ENCODE measurements at places on chromosomes 6 and 20.

DNA sequence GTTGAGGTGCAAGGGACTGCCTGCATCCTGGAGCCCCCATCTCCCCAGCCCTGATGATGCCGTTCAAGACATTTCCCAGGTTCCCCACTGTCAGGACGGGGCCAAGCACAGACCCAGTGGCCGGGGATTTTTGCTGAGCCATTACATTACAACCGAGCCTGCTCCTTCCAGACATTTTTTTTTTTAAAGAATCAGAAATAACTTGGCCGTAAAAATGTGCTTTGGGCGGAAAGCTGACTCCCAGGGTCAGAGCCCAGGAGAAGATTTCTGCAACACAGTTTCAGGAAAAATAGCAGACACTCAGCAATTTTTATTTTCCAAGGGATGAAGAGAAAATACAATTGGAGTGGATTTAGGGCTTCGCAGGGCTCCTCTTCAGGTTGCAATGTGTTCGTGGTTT, 87.9 kb downstream of the LRFN2 start:
- no peak for DNase-seq

- DNase-seq: no peak
Measured at GRCh38 chr6:143607974-143608373, 69.8 kb upstream of the PHACTR2 start.

DNA sequence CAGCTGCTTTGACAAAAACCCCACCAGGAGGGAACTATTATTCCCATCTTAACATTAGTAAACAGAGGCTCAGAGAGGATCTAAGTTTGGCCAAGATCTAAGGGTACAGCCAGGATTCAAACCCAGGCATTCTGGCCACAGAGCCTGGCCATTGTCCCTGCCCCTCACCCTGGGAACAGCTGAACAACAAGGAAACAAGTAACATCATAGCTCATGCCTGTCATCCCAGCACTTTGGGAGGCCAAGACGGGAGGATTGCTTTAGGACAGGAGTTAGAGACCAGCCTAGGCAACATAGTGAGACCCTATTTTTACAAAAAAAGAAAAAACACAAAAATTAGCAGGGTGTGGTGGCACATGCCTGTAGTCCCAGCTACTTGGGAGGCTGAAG, 27.5 kb downstream of the TOX2 start:
- DNase-seq: no peak

DNA sequence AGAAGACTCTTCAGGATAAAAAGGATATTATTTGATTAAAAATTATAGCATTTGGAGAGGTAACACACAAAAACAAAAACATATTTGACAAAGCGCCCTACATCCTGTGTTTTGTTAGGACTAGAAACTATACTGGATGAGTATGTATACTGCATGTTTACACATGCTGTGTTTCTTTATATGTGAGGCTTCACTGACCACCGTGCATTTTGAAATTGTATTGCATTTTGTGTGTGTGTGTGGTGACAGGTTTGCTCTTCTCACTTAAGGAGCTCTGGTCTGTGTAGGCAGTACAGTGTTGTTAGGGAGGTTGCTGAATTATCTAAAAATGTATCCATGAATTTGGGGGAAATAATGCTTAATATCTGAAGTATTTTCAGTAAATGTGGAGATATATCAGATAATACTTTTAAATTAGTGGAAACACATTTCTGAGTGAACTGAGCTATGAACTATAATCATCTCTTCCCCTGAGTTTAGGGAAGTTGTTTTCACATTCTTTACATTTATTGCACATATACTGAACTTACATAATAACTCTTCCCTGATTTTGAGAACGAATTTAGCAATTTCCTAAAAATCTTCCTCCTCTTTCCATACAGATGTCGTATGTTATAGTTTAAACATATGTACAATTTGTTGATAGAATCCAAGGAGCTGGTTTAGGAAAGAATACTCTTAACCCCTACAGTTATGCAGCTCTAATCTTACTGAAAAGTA, 43.3 kb downstream of the TMEM170B start:
- no peak for DNase-seq

- no peak for DNase-seq
Measured at GRCh38 chr6:130882370-130882769, 55.2 kb downstream of the SMLR1 start.

GRCh38 chr6:106560996-106561685, 68.2 kb downstream of the RTN4IP1 start:
- no peak for DNase-seq

GRCh38 chr6:88670369-88670768, 293.0 kb downstream of the RNGTT start:
- no peak for DNase-seq

GRCh38 chr20:48278961-48279481, 493.7 kb upstream of the SULF2 start:
- no peak for DNase-seq

DNA sequence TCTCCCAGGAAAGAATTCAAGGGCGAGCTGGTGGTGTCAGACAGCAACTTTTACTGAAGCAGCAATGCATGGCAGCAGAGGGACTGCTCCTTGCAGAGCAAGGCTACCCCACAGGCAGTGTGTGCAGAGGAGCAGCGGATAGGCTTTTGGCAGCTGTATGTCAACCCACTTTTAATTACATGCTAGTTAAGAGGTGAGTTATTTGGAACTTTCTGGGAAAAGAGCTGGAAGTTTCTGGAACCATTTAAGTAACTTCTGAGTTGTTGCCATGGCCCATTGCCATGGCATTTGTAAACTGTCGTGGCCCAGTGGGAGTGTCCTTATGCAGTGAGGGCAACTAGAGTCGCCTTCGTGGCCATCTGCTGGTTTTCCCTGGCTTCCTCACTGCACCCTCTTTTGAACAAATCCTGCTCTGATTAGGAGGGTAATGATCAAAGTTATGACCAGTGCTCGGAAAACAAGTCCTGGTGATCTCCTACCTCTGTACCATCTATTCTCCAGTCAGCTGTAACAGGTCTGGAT, 34.0 kb downstream of the BPIFB4 start:
- no peak for DNase-seq

DNA sequence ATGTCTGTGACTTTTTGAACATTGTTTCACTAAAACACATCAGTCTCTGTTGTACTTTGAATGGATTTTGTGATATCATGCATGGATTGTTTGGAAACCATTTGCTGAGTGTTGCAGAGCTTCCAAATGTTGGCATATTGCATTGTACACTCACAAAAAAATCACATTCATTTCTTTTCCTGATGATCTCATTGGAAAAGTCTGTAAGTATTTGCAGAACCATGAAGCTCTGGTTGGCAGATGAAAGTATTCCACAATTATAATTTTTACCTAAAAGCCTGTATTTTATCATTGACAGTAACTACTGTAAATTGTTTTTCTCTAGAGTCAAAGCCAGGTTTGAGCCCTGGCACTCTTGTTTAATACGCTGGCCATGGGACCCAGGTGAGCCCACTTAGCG, 42.1 kb downstream of the VAPB start:
- DNase-seq: no peak

DNA sequence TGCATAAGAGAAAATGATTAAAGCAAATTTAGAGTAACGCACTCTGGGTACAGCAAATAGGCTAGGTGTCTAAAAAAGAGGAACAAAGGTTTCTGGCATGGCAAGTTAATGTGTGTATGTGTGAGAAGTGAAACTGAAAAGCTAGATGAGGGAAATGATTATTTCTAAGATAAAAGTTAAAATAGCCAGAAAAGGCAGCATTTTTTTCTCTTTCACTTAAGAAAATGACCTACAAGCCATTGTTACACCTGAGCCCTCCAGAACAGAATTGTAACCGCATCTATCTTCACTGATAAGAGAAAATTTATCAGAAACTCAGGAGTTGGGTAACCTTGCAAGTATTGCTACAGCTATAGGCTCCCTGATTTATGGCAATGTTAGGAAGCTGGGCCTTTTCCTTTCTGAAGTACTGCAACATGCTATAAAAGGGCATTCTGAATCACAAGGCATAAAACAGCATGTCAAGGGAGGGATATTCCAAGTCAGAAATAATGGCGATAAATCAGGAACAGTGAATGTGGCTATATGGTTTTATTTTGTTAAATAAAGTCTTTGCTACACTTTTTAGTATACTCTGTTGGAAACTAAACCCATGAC, 395.3 kb downstream of the TBC1D32 start:
- DNase-seq: no peak

DNA sequence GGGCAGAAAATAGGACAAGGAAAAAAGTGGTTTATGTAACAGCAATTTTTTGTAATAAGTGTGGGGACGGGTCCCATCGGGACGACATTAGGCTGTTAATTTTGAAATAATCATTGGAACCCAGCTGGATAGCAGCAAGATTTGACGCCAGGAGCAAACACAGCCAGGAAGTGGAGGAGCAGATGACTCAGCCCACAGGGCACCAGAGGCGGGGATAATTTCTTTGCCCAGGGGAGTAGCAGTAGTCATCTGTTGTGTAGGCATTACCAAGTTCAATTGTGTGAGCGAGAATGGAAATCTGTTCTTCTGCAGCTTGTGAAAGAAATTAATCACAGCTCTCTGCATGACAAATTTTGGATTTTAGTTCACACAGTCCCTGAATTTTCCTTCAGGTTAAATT, 22.6 kb upstream of the RIN2 start:
- no peak for DNase-seq

DNA sequence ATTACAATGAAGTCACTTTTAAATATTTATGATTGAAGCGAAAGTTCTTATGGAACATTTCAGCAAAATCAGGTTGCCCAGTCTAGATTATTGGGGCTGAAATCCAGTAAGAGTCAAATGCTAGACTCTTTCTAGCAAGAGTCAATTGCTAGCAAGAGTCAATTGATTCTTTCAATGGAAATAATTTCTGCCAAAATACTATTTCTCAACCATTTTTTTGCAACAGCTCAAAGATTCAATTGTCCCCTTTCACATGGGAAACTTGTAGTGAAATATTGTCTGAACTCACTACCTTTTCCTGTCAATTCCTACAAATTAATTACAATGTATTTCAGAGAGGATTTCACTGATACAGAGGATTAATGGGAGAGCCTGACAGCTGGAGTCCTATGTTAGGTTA, 78.3 kb downstream of the MAP7 start:
- no peak for DNase-seq

DNA sequence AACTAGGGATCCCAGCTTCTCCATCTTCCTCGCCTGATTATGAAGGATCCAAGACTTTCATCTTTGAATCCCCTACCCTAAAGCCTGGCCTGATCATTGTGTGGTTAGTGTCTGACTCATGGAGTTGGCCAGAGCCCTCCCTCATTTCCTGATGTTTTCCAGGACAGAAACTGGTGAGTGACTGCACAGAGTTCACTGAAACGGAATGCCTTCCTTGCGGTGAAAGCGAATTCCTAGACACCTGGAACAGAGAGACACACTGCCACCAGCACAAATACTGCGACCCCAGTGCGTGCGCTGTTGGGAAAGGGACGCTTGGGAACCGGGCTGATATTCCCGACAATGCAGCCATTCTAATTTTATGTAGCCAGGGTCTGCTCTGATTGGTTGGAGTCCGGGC, 4.0 kb downstream of the CD40 start:
- DNase-seq: no peak

DNA sequence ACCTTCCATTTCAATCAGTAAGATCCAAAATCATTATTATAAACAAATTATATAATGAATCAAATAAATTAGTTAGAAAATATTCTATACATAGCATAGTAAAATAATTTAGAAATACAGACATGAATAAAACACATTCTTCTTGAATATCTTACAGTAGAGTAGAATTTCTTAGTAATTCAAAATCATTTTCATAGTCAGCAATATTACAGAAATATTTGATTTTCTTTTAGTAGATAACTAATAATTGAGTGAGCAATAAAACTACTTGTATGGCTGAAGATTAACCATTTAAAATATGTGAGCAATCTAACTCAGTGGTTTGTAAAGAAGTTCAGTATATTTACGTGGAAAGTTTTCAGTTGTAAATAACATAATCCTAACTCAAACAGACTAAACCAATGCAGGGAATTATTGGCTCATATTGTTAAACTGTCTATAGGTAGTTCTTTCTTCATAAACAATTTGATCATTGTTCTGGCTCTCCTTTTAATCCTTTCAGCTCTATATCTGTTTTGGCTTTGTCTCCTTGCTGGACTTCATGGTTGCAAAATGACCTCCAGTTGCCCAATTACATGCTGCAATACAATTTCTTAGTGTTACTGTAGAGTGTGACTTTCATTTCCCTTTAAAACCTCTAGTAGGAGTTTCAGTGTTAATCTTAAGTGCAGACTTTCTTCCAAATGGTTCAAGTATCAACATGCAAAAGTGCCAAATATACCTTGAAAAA, 307.5 kb downstream of the EYS start:
- DNase-seq: no peak

DNA sequence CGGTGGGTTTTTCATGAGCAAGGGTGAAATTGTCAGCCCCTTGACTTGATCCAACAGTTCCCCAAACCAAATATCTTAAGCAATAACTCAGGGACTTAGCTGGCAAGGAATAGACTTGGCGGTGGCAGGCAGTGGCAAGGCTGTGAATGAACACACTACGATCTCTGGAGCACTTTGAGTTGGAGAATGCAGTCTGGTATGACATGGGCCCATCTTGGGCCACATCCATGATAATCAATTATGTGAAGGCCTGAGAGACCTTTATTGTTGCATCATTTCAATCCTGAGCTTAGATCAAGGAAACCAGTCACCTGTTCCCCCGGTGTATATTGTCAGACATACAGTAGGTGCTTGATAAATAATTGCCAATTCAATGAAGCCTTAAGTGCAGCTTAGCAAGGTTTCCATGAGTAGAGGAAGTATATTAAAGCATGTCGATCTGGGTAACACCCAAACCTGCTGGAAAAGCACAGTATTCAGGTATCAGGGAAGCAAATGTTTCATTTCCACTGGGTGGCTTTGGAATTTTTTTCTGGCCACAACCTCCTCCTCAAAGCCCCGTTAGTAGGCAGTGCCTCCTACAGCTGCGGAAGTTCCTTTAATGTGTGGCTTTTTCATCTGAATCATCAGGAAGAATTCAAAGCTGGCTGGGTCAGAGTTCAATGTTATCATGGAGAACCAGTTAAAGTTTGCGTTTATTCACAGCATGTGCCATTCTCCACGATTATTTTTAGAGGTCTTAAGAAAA, 10.2 kb downstream of the CASS4 start:
- no peak for DNase-seq

- no peak for DNase-seq
Measured at GRCh38 chr6:88650029-88650619, 313.3 kb downstream of the RNGTT start.

GRCh38 chr6:159163901-159164370, 5.3 kb upstream of the FNDC1 start:
- no peak for DNase-seq

DNA sequence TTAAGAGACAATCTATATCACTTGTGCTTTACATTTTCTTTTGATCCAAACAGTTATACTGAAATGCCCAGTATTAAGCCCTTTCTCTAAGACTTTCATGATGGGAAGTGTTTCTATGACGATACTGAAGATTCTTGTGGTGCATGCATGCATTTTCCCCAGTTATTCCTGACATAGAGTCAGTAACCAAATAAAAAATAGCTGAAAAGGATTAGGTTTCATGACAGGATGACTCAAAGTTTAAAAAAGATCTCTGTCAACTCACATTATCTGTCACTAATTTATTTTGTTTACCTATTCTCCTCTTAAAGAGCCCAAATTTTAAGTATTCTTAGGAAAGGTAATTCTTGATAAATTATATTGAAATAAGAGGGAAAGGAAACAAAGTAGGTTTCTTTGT, 98.4 kb downstream of the SESN1 start:
- no peak for DNase-seq

- DNase-seq: no peak
Measured at GRCh38 chr6:73516514-73517489, 4.0 kb downstream of the EEF1A1 start.

GRCh38 chr6:128598571-128598970, 78.2 kb upstream of the PTPRK start:
- DNase-seq: no peak

- DNase-seq: no peak
Measured at GRCh38 chr20:53994088-53994487, 76.3 kb downstream of the BCAS1 start.

- no peak for DNase-seq
Measured at GRCh38 chr6:78835817-78836216, 31.5 kb upstream of the IRAK1BP1 start.

All from CD4-positive, alpha-beta T cell treated with Interleukin-21 for 1 hour (primary cell).